ENCODE measurements at places on chromosomes 4 and X.
A peak's percentile ranks its signal among the peaks of the same experiment; 100 is the strongest.

- DNase-seq = no peak
Measured at GRCh38 chr4:66767442-66767841, 777.9 kb downstream of the CENPC start.

GRCh38 chr4:140930557-140930956 lies 174.4 kb upstream of the TBC1D9 start:
- DNase-seq = no peak

GRCh38 chr4:105327222-105327621 lies 146.6 kb downstream of the PPA2 start:
- no peak for DNase-seq

GRCh38 chrX:10414862-10415261 lies 205.5 kb downstream of the MID1 start:
- DNase-seq = no peak

- DNase-seq = peak; percentile 78
Measured at GRCh38 chr4:8699479-8700145, 107.0 kb downstream of the CPZ start.

Data from suprapubic skin (tissue), 4 donors.